Fibroblast of skin of left biceps (primary cell): ENCODE measurements at places on chromosomes 2 and 18.

DNA sequence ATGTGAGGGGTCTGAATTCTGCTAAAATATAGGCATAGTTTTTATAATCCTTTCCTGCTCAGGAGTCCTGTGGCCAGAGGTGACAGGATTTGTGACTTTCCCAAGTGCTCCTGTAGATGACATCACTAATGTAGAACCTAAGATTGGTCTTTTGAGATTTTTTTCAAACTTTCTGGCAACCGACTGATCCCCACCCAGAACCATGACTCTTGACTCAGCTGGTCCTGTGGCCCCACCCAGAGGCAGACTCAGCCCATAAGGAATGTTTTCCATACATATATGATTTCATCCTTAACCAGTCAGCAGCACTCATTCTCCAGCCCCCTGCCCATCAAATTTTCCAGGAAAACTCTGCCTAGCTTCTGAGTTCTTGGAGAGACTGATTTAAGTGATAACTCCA, 46.8 kb downstream of the COMMD1 start:
- DNase-seq = no peak

GRCh38 chr18:60568220-60568619, 195.6 kb upstream of the MC4R start:
- DNase-seq = no peak

- DNase-seq = no peak
Observed at GRCh38 chr2:156405586-156405985, 30.6 kb upstream of the GPD2 start.

DNA sequence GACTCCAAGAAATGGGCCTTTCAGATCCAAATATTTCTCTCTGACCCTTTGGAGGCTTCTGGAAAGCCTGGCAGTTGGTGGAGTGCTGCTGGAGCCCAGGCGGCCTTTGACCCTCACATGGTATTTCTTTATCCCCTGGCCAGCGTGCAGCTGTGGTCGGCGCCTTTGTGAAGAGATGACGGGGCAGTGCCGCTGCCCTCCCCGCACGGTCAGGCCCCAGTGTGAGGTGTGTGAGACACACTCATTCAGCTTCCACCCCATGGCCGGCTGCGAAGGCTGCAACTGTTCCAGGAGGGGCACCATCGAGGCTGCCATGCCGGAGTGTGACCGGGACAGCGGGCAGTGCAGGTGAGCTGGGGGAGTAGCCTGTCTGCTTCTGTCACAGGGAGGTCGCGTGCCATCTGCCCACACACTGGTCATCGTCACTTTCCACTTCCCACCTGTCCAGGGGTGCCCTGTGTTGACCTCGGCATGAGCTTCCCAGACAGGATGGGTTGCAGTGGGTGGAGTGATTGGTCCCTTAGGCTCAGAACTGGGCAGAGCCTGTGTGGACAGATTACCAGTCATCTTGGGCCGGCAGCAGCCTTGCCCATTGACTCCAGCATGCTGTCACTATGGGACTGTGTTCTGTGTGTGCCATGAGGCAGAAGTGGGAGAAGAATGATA, 158.2 kb downstream of the LAMA3 start:
- DNase-seq = no peak

DNA sequence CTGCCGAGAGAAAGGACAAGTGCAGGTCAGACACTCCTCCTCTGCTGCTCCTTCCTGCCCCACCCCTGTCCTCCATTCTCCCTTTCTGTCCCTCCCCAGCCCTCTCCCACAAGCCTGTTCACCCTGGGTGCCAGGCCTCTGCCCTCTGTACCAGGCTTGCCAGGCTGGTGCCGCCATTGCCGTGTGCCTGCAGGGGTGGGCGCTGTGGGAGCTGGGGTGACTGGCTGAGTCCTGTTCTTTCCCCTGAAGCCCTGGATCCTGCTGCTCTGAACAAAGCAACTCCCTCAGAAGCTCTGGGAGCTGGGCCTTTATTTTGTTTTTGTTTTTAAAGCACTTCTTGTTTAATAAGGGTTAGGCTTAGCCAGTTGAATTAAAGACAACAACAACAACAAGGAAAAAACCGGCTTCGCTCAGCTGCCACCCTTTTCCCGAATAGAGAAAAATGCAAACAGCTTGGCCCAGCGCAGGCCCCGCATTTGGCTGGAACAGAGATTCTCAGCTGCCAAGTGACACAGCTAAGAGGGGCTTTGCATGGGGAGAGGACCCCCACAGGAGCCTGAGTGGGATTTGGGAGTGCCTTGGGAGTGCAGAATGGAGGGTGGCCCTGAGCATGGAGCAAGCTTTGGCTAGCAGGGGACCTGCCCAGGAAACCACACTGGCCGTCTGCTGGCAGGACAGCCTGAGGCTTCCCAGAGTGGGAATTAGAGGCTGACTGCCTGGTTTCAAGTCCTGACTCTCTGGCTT, 9.1 kb downstream of the PCARE start:
- no peak for DNase-seq

DNA sequence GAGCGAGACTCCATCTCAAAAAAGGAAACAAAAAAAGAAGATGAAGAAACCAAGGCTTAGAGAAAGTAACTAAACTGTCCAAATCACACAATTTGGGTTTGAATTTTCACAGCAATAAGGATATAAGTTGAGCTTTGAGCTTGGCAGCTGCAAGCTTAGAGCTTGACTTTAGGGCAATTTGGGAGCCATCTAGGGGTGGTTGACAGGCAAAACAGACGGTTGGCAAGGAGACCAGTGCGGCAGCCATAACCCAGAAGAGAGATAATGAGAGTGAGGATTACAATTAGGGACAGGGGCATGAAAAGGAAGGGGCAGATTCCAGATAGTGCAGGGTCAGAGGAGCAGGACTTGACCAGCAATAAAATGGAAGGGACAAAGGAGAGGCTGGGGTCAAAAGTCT, 382.2 kb upstream of the HNRNPA3 start:
- no peak for DNase-seq

GRCh38 chr18:54828281-54828881, at the start of gene RAB27B:
Gene RAB27B (plus strand): TSS chr18:54828477. CDS start chr18:54877586, 49,109 bp downstream.
- DNase-seq = no peak

DNA sequence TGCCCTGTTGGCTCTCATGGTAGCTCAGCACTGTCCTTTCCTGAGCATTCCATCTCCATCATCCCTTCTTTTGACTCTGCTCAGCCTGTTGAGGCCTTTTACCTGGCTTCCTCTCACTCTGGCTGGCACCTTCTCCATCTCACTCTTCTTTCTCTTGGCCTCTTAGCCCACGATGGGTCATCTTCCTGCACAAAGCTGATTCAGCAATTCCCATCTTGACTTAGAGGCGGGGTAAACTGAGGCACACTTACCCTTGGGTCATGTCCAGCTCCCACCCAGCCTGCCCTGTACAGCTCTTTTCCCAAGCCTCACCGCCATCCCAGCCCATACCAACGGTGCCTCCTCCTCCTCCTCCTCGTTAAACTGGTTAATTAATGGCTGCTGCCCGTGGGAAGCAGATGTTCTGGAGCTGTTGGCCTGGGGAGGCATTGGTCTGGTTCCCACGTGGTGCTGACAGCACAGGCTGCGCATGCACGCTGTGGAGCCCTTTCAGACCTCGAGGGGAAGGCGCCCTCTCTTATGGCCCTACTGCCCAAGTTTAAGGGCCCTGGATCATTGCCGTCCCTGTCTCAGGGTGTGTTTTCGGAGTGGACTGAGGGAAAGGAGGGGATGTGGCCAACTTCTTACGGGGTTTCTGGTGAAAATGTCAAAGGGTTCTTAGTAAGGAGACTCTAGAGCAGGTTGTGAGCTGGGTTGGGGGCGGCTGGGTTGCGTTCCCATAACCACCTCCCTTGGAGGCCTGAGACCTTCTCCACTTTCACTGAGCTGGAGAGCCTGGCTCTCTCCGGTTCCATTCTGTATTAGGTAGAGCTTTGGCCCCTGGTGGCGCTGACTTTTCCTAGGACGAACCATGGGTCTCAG, 10.9 kb downstream of the WNT10A start:
- no peak for DNase-seq

- DNase-seq = no peak
Observed at GRCh38 chr2:21254170-21254965, 130.6 kb downstream of the TDRD15 start.
